ENCODE measurements at places on chromosomes 13 and 19.
A peak's percentile ranks its signal among the peaks of the same experiment; 100 is the strongest.

- DNase-seq, result no peak
Observed at GRCh38 chr13:51588406-51588949, 4.2 kb downstream of the WDFY2 start.

DNA sequence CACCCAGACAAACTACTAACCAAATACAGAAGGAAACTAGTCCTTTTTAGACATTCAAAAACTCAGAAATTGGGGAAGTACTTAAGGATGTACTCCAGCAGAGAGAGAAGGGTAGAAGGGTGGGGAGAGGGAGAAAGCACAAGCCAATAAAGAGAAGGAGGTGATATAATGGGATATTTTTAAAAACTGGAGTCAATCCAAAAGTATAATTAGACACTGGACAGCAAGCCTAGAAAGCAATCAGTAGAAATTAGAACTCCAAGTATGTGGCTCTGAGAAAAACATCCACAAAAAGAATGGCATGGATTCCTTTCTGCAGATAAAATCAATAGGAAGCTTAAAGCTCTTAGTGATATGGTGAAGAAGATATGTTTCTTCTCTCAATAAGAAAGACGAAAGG is 55.8 kb downstream of the PEPD start:
- DNase-seq, result no peak

- DNase-seq, result no peak
Observed at GRCh38 chr19:48719263-48720171, at the start of gene MAMSTR. Gene MAMSTR, minus strand, starts transcription at chr19:48719725. Its CDS starts 694 bp downstream, at chr19:48719031.

DNA sequence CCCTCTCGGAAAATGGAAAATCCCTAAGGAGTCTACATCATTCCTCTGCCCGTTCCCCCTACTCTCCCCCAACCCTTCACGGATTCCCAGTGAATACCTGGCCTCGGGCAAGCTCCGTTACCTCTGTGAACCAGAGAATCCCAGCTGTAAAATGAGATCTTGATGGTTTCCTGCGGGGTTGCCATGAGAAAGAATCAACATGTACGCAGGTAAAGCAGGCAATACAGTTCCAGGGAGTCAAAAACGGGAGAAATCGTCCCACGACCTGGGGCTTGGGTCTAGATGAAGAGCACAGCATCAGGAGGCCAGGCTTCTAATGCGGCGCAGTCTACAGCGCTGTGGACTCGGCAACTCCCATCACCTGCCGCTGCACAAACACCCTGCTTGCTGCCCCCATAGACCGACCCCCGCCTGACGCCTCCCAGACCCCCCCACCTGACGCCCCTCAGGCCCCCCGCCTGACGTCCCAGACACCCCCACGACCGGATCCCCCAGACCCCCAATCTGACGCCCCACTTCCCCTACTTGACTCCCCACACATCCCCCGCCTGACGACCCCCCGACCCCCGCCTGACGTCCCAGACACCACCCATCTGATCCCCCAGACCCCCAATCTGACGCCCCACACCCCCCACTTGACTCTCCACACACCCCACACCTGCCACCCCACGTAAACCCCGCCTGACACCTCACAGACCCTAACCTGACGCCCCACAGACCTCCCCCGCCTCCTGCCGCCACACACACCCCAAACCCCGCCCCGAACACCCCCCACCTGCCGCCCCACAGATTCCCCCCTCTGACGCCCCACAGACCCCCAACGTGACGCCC is 680 bp downstream of the LIG4 start:
- no peak for DNase-seq

- DNase-seq, result no peak
Observed at GRCh38 chr13:45949161-45949560, 97.6 kb upstream of the SIAH3 start.

DNA sequence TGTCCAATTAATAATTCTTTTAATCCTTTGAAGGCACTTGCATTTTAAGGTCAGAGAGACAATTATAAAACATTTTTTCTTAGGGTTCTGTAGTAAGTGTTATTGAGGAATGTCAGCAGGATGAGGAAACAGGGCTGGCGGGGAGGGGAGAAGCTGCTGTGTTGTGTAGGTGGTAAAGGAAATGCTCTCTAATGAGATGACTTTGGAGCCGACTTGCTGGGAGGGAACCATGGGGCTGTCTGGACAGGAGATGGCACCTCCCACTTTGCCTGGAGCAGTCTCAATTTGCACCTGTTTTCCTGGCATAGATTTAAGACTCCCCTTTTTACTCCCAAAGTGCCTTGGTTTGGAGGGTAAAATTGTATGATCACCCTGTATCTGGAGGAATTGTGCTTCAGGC is 230.4 kb downstream of the ATP8A2 start:
- DNase-seq, result no peak

DNA sequence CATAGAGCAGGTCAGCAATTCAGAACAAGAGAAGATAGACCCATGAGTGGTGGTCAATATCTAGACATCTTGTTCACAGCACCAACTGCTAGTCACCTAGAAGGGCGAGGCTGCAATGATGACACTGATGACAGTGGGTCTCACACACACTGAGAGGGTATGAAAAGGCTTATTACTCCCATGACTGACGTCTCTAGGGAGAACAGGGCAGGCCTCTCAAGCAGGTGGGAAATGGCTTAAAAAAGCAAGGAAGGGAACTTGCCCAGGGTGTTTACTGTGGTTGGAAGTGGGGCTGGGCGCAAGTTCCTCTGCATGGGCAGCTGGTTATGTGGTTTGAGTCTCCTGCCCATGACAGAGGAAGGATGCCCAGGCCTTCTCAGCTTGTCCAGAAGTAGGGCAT is 33.8 kb downstream of the ZNF44 start:
- no peak for DNase-seq

DNA sequence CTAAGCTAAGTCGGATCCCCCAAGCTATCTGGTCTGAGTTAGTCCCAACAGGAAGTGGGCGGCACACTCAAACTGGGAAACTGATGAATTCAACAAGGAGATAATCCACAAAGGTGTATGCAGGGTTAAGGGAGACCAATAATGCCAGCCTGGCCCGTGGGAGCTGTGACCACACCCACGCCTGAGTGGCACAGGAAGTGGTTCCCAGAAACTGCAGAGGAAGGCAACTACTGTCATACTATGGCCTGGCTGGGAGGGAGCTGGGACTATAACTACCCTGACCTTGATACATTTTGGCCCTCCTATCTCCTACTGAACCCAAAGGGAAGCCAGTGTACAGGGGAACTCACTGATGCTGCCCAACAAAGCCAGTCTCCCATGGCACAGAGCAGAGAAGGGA is 85.5 kb upstream of the TDRD3 start:
- DNase-seq, result no peak

GRCh38 chr13:25249001-25249543 is 38.2 kb downstream of the MTMR6 start:
- no peak for DNase-seq

DNA sequence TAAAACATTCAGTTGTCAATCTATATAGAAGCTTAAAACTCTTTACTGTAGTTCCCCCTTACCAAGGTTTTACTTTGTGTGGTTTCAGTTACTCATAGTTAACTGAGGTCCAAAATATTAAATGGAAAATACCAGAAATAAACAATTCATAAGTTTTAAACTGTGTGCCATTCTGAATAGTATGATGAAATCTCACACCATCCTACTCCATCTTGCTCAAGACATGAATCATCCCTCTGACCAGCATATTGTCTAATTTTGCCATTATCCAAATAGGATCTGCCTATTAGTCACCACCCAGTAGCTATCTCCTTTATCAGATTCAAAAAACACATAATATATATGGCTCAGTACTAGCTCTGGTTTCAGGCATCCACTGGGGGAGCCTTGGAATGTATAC is 22.4 kb downstream of the ZNF571 start:
- no peak for DNase-seq

DNA sequence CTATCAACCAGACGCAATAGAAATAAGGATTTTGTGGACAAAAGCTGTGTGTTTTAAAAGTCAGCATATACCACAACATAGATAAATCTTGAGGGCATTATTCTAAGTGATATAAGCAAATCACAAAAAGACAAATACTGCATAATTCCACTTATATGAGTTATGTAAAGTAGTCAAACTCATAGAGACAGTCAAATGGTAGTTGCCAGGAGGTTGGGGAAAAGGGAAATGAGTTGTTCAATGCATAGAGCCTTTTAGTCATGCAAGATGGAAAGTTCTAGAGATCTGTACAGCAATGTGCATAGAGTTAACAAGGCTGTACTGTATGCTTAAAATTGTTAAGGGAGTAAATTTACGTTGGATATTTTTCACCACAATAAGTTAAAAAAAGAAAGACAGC is 244.7 kb downstream of the DCT start:
- no peak for DNase-seq

DNA sequence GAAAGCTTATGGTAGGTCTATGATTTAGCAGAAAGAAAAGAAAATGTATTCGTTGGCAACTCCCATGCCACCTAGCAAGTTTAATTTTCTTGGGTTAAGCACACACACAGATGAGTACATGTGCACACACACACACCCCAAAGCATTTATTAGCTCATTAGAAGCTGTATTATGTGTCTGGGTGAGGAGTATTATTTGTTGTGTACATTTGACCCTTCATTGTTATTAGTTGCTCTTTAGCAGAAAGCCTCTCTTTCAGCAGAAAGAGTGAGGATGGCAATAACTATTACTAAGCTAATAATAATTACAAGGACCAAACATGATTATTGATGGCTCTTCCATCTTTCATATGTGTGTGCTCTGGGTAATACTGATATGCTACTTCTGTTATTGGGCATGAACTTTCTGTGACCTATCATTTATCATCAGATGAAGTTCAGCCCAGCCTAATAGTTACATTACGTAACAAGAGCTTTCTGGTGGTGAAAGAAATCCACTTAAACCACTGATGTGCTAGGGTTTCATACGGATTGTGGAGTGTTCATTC is 177.4 kb upstream of the OBI1 start:
- no peak for DNase-seq

- no peak for DNase-seq
Observed at GRCh38 chr13:95497381-95497807, 55.1 kb upstream of the CLDN10 start.

DNA sequence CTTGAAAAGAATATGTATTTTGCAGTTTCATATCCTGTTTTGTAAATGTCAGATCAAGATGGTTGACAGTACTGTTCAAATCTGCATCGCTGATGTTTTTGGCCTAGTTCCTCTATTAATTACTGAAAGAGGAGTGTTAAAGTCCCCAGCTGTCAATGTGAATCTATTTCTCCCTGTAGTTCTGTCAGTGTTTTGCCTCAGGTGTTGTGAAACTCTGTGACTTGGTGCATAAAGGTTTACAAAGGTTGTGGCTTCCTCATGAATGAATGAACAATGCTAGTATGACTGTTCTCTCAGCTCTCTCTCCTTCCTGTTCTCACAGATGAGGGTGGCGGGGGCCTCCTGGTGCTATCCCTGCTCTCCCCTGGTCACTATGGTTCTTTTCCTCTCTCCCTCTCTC is 142.4 kb downstream of the MYCBP2 start:
- peak; percentile 42 for DNase-seq

DNA sequence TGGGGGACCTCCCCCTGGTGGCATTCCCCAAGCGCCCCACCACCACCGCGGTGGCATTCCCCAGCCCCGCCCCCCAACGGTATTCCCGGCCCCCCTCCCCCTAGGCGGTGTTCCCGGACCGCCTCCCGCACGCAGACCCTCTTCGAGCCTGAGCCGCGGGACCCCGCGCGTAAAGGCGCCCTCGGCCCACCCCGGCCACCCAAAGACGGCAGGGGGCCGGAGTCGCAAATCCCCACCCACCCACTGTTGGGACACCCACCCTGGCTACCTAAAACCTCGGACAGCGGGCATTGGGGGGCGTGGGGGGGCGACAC is 22.4 kb downstream of the OLFM2 start:
- no peak for DNase-seq

DNA sequence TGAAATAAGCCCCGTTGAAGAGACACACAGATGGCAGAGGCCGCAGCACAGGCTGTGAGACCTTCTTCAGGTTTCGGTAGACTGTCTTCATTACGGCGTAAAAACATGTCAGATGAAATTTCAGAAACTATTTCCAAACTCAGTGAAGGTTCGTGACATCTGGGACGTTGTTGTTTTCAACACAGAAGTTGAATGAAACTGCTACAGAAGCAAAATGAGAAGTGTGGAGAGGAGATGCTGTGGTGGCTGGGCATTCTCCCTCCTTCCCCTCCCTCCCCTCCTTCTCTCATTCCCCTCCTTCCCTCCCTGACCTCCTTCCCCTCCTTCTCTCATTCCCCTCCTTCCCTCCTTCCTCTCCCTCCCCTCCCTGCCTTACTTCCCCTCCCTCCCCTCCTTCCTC is 113.6 kb downstream of the ATP11A start:
- DNase-seq, result no peak

- no peak for DNase-seq
Observed at GRCh38 chr19:40084948-40085347, 5.8 kb downstream of the ZNF780A start.

DNA sequence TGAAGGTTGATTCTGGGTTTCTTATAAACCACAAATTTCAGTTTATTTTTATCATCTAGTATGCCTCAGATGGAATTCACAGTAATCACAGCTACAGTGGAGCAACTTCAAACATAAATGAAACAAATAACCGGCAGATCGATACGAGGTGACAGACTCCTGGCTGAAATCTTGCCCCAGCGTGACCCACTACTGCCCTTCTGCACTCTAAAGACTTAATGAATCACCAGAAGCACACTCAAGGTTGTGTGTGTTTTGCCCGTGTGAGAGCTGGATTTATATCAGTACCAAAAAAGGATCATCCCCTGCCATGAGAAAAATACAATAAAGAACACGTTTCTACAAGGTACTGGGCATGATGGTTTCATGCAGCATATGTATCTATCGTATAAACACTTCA is 161.7 kb downstream of the KLF12 start:
- no peak for DNase-seq

DNA sequence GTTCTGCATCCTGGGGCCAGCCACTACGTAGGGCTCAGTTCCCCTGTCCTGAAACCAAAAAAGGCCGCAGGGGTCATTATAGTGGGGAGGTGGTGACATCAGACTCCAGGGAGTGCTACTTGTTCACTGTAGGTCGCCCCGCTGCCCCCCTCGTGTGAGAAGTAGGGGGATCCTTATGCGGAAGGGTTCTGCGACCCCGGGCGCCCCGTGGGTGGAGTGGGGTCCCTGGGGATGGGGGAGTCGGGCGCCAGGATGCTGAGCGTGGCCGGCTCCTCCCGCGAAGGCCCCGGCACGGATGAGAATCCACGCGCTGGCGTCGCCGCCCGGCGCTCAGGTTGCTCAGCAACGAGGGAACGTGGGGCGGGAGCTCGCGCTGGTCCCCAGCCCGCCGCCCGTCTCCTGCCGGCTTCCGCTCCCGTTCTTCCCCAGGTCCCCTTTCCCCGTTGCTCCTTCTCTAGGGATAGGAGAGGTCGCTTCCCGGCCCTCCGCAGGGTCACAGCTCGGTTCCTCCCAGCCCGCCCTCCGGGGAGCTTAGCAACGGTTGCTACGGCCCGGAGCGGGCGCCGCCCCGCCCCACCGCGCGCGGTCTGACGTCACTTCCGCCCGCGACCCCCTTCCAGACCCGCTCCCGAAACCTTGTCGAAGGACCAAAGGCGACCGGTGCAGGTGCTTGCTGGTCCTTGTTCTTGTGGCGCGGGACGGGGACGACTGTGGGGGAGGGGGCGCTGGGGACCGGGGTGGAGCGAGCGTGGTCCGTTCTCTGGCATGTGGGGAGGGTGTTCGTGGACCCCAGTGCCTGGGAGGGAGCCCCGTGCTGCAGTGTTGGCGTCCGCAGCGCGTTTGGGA is at the start of gene NAT14:
TSS of gene NAT14 (plus strand) at position 596 of the 846 bp plus-strand sequence. CDS start 521 bp downstream, outside the sequence.
- DNase-seq, result peak; percentile 66

All from activated CD4-positive, alpha-beta memory T cell treated with anti-CD3 and anti-CD28 coated beads, Interleukin-2, amount 10 ng/mL, durations not matched to agents 7 days and 5 days (primary cell).